ENCODE measurements at places on chromosomes 6 and 20.

DNA sequence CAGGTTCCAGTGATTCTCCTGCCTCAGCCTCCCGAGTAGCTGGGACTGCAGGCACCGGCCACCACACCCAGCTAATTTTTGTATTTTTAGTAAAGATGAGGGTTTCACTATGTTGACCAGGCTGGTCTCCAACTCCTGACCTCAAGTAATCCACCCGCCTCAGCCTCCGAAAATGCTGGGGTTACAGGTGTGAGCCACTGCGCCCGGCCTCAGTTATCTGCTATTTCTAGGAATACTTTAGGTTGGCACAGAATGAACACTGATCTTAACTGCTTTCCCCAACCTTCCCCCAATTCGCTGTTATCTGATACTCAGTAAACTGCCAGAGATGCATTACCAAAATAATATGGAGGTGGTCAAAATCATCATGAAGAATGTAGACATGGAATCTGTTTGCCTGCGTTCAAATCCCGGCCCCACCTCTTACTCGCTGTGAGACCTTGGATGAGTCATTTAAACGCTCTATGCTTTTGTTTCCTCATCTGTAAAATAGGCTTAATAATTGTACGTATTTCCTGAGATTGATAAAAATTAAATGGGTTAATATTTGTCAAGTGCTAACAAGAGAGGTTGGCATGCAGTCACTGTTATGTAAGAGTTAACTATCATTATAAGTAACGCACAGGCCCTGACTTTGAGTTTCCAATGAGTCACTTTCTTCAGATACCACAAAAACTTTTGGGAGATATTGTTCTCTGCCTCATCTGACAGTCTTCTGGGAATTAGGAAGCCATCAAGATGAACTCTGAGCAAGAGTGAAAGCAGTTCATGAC is 44.5 kb upstream of the NCOA3 start:
- no peak for DNase-seq

DNA sequence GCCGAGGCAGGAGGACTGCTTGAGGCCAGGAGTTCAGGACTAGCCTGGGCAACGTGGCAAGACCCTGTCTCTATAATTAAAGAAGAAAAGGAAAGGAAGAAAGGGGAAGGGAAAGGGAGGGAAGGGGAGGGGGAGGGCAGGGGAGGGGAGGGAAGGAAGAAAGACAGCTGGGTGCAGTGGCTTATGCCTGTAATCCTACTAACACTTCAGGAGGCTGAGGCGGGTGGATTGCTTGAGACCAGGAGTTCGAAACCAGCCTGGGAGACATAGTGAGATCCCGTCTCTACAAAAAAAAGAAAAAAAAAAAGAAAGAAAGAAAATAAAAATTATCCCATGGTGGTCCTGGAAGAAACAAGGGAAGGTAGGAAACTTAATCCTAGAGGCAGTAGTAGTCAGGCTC is 33.5 kb downstream of the BCL2L1 start:
- no peak for DNase-seq

GRCh38 chr20:11255860-11256259 is 582.1 kb upstream of the JAG1 start:
- no peak for DNase-seq

- no peak for DNase-seq
Measured at GRCh38 chr6:44261581-44261980, 3.8 kb downstream of the NFKBIE start.

DNA sequence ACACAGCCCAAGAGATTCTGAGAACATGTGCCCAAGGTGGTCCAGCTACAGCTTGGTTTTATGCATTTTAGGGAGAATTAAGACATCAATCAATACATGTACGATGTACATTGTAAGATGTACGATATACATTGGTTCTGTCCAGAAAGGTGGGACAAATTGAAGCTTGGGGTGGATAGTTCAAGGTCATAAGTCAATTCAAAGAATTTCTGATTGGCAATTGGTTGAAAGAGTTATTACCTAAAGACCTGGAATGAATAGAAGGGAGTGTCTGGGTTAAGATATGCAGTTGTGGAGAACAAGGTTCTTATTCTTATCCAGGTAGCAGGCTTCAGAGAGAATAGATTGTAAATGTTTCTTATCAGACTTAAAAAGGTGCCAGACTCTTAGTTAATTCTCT is 31.8 kb upstream of the LCA5 start:
- no peak for DNase-seq

GRCh38 chr6:68636666-68637065 is 1.6 kb downstream of the ADGRB3 start:
- no peak for DNase-seq

GRCh38 chr6:150692604-150693003 is 92.9 kb downstream of the PLEKHG1 start:
- DNase-seq, result no peak

DNA sequence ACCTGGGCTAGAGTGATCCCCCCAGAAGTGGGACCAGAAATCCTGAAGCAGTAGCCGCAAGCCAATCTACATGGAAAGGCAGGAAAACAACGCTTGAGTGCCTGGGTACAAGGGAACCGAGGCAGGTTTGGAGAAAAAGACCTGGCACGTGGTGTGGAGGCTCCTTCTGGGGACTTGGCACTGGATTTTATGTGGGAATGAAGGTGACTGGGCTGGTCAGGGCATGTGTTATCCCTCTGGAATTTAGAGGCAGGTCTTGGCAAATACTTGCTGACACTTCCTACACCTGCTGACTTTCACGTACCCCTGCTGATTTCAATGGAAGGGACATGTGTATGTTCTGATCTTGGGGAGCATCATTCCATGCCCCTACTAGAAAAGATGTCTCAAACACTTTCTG is 25.0 kb upstream of the FAM217A start:
- no peak for DNase-seq

DNA sequence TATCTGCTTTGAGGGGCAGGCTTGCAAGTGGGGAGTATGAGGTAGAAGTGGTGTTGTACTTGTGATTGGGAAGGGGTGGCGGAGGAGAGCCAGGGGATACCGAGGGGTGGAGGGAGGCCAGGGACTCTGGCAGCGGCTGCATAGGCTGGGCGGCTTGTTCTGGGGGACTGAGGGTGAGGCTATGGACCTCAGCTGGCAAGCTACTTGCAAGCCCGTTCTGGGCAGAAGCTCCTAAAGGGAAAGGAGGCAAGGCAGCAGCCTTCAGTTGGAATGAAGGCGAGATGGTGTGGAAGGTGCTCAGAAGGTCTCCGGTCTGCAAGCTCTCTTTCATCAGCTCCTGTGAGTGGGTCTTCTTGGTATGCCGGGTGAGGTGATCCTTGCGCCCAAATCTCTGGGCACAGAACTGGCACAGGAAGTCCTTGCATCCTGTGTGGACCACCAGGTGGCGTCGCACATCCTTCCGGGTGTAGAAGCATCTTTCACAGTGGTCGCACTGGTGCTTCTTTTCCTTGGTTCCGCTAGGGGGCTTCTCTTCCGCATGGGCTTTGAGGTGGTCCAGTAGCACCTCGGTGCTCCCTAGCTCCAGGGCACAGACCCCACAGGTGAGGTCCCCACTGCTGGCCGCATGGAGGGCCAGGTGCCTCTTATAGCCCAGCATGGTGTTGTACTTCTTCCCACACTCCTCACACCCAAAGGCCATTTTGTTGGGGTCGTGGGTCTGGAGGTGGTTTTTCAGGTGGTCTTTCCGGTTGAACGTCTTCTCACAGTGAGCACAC is 66.0 kb downstream of the PLAGL1 start:
- peak; percentile 33 for DNase-seq

- no peak for DNase-seq
Measured at GRCh38 chr6:159713984-159714383, 13.3 kb upstream of the WTAP start.

DNA sequence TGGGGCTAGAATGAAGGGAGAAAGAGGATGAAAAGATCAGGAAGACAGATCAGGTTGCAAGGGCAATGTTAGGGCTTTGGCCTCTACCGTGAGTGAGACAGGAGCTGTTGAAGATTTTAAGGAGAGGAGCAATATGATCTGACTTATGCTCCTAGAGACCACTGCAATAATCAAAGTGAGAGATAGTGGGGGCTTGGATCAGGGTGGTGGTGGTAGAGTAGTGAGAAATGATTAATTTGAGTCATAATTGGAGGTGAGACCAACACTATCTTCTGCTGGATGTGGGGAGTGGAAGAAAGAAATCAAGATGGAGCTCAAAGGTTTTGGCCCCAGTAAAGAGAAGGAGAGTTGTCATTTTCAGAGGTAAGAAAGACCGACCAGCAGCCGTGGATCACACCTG is 140.7 kb upstream of the TMEM170B start:
- no peak for DNase-seq

GRCh38 chr20:49799698-49800097 is 12.9 kb upstream of the SLC9A8 start:
- DNase-seq, result no peak

GRCh38 chr6:41132254-41132653 is 21.9 kb downstream of the TREML1 start:
- DNase-seq, result no peak

GRCh38 chr6:155411154-155412052 is 44.2 kb downstream of the NOX3 start:
- no peak for DNase-seq

DNA sequence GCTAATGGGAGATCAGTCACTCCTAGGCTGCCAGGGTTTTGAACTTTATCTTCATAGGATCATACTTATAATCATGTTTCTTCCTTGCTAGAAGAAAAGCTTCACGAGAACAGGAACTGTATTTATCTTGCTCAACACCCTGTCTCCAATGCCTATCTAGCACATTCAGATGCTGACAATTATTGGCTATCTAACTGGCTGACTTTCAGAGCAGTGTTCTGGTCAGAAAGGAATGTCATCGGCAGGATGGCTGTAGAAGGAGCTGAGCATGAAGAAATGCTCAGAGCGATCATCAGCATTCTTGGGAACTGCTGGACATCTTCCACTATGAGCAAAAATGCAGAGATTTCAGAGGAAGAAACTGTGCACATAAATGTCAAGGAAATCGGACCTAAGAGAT is 628.0 kb upstream of the NRSN1 start:
- no peak for DNase-seq

DNA sequence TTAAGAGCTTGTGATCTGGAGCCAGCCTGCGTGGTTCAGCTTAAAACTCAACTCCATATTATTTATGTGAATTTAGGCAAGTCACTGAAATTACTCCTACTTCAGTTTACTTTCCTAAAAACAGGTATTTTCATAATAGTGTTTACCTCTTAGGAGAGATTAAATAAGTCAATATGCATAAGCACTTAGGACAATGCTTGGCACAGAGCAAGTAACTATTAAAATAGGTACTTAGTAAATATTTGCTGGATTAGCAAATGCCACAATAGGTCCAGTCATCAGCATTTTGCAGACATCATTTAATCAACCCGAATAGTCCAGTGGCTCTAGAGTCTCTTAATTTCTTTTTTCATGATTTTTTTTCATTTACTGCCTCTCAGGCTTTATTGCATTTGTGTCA is 78.6 kb upstream of the PTPRK start:
- no peak for DNase-seq

- DNase-seq, result no peak
Measured at GRCh38 chr20:7196481-7196880, 429.0 kb downstream of the BMP2 start.

DNA sequence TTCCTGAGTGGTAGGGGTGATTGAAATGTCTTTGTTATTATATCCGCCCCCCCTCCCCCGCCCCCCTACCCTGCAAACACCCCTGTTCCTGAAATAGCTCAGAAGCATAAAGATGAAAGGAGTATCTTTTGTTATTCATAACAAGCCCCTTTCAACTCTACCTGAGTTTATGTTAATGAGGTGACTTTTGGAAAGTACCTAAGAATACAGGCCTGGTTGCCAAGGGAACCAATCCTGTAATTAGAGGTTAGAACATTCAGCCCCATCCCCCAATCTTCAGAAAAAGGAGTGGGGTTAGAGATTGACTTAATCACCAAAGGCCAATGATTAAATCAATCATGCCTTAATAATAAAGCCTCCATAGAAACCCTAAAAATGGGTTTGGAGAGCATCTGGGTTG is 979.2 kb upstream of the GJE1 start:
- DNase-seq, result no peak

GRCh38 chr20:35820715-35821114 is 48.9 kb downstream of the PHF20 start:
- DNase-seq, result no peak

GRCh38 chr20:64010711-64011237 is 25.2 kb upstream of the C20orf204 start:
- DNase-seq, result no peak

DNA sequence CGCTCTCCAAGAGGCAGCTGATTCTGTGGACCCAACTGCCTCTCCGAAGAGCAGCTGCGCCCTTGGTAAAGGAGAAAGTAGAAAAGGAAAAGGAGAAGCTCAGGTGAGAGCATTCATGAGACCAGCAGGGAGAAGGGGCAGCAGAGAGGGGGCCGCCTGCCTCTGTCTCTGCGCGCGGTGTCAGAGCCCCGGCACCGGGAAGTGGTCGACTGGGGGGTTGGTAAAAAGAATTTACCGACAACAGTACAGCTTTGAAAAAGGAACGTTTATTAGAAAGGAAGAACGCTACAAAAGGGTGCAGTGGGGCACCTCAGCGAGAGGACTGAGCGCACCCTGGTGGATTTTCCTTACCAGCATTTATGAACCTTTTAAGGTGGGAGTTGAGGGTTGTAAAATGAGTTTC is 61.9 kb downstream of the GPR6 start:
- DNase-seq, result no peak

DNA sequence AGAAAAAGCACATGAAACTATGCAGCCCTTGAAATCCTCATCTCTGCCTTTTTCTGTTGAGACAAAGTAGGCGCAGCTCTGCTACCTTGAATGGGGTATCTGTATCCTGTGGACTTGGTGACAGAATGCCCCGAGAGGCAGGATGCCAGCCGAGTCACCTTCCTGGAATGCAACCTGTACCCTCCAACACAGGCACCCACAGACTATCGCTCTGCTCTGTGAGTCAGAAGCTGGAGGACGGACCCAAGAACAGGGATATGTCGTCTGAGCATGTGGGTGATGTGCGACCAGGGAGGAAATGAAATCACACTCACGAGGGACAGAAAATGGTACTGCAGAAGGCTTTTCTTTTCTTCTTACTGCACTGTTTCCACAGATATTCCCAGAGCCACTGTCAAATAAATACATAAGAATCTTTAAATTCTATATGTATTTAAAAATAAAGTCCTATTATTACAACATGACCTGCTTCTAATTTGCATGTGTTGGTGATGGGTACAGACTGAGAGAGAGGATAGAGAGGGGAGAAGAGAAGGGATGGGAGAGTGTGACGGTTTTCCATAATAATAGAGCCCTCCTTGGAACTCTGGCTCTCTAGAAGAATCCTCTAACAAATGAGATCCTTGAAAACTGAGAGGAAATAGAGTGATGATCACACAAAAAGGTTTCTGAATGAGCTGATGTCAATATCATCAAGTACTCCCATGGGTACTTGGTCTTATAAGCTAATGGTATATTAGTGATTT is 308.1 kb downstream of the FOXC1 start:
- no peak for DNase-seq

GRCh38 chr6:159074120-159074684 is 29.4 kb upstream of the TAGAP start:
- DNase-seq, result no peak

DNA sequence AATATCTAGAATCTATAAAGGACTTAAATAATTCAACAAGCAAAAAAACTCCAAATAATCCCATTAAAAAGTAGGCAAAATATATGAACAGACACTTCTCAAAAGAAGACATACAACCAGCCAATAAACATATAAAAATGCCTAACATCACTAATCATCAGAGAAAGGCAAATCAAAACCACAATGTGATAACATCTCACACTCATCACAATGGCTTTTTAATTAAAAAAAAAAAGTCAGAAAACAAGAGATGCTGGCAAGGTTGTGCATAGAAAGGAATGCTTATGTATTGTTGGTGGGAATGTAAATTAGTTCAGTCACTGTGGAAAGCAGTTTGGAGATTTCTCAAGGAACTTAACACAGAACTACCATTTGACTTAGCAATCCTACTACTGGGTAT is 979.6 kb upstream of the MAP3K7 start:
- DNase-seq, result no peak

- no peak for DNase-seq
Measured at GRCh38 chr20:35462351-35462750, 7.0 kb downstream of the CEP250 start.
